Right renal cortex interstitium (tissue), 3 donors: ENCODE measurements at places on chromosomes 11 and 22.
A peak's percentile ranks its signal among the peaks of the same experiment; 100 is the strongest.

DNA sequence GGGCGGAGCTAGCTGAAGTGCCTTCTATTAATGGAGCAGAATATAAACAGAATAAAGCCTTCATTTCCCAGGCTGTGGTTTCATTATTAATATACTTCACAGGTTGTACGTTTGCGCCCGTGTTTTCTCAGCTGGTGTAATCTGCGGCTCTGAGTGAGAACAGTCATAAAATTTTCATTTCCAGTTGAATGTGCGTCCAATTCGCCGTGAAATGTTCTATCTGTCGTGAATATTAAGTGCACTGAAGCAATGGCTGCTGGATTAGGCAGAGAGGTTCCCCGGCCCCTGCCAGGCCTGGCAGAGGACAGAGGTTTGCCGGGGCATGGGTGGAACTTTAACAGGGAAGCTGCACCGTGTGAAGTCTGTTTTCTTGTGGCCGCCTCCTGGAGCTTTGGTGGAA lies 874.4 kb downstream of the NTM start:
- no peak for DNase-seq

DNA sequence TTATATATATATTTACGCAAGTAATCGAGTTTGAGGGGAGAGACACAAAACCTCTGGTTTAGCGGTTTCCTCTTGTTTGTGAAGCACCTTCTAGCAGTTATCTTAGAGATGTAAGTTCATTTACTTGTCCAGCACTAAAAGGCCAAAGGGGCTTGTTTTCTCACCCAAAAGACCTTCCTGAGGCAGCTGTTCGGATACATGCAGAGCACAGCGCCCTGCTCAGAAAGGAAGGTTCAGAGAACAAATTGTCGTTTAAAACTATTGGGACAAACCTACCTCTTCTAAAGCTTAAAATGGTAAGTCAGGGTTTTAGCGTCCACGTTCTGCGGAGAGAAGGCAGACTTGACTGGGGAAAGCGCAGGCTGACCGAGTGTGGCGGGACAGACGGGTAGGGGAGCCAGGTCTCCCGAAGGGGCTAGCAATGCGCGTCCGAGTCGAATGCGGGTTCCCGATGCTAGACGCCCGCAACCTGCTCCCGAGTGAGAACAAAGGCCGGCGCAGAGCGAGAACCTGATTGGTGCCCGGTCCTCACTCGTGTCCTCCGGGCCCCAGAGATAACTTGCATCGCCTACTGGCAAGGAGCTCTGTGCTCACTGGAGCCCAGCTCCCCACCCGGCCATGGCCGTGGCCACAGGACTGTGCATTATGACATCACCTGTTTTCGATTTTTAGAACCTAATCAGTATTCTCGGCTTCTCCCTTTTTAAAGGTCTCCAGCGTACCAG lies 1.0 kb upstream of the SESN3 start:
- DNase-seq = peak; percentile 51

DNA sequence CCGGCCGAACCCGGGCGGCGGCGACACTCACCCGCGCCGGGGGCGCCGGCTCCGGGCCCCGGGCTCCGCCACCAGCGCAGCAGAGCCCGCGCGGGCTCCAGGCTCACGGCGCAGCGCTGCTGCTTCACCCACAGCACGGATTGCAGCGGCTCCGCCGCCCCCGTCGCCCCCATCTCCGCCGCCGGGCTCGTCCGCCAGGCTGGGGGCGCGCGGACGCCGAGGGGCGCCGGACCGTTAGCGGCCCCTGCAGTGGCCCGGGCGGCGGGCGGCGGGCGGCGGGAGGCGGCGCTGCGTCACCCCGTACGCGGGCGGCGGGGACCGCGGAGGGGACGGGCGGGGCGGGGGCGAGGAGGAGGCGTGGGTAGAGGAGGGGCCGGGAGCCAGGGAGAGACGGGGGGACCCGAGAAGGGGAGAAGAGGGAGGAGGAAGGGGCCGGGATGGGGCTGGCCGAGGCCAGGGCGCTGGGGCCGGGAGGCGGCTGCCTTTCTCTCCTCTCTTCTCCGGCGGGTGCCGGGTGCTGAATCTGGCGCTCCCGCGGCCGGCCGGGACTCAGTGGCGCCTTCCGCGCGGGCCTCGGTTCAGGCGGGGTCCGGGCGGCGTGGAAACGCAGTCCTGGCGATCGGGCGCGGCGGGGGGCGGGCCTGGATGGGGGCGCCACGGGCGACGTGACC lies at the start of gene CERK:
CERK (minus strand) TSS at position 277 of the 671 bp plus-strand sequence; CDS start at position 173, 104 bp downstream.
- DNase-seq = no peak

GRCh38 chr11:70411713-70412452 lies 13.6 kb downstream of the CTTN start:
- no peak for DNase-seq

- no peak for DNase-seq
These were observed 107.7 kb upstream of the CLMP start for GRCh38 chr11:123302751-123303195.

DNA sequence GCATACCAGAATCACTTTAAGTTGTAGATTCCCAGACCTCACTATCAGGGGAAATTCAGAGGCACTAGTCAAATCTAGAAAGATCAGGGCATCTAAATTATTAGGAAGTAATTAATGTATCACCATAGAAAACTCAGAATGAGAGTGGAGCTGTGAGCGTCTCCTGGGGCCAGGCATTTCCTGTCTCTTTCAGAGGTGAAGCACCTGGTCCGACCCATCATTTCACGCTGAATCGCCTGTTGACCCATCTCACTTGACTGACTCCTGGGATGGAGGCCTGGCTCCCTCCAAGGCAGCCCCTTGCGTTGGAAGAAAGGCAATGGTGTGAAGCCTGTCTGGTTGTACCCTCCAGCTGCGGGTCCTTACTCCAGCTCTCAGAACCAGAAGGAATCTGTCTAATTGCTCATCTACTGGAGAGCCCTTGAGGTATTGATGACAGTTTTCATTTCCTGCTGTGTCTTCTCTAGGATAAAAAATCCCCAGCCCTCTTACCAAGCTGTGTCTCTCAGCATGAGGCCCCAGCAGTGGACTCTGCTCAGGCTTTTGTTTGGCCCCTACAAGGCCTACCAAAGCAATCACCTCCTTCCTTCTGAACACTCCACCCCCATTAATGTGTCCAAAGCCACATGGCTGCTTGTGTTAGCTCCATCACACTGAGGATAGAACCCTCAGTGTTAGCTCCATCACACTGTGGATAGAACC lies 93.2 kb upstream of the SYT13 start:
- DNase-seq = no peak

DNA sequence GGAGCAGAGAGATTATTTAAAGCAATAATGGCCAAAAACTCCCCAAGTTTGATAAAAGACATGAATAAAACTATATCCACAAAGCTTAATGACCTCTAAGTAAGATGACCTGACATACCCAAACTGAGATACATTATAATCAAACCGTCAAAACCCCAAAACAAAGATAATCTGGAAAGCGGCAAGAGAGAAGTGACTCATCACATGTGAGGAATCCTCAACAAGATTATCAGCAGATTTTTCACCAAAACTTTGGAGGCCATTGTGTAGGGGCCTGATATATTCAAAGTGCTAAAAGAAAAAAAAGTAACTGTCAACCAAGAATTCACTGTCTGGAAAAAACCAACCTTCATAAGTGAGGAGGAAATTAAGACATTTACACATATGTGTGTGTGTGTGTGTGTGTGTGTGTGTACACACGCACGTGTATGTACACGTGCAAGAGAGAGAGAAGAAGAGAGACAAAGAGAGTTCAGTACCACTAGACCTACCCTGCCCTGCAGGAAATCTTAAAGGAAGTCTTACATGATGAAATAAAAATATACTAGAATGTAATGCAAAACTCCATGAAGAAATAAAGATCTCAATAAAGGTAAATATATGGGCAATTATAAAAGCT lies 752.4 kb downstream of the NELL1 start:
- DNase-seq = no peak

DNA sequence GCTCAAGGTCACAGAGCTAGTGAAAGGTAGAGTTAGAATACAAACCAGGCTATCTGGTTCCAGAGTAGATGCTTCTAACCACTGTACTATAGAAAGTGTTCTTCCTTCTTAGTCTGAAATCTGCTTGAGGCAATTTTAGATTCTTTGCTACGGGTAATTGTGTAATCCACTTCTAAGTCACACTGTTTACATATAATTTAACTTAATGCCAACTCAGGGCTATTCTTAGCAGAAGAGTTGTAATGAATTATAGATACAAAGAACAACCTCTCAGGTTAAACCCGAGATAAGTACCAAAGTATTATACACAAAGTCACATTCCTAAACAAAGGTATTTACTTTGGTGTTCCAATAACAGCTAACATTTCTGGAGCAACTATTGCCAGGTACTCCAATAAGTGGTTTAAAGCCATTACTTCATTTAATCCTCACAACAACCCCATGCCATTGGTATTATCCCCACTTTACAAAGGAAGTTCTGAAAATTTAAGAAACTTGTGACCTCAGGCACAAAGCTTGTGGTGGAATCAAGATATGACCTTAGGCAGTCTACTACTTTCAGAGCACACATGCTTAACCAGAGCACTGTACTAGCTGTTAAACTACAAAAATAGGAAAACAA lies 31.1 kb upstream of the DDI1 start:
- no peak for DNase-seq

GRCh38 chr11:119481021-119481666 lies 58.2 kb upstream of the THY1 start:
- no peak for DNase-seq

DNA sequence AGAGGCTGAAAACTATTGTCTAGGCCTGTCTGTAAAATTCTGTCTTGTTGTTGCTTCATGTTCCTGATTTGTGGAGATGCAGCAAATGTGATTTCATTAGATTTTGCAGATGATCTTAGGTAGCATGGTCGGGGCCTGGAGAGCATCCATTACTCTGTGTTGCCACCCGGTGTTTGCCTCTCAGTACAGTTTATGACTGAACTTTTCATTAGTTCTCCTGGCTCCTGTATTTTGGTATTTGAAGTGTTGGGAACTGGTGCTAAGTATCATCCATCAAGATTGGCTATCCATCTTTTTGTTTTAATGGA lies 7.7 kb downstream of the YWHAH start:
- no peak for DNase-seq
